ENCODE measurements at places on chromosomes 12 and 14.

- no peak for DNase-seq
Observed at GRCh38 chr12:80761838-80762237, 45.1 kb downstream of the MYF5 start.

DNA sequence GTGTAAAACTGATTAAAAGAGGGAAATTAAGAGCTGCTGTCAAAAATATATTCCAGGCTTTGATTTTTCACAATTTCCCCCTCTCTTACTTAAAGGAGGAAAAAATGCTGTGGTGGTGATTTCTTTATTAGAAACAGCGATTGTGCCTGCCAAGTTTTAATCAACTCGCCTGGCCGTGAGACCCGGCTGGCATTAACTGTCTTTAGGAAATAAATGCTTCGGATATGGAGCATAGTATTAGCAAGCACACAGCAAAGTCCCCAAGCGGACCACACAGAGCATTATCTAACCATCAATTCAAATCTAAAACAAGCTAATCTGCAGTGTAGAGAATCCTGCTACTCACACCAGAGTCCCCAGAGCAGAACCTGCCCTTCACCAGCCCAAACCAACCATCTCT lies 457.1 kb downstream of the TMEM132D start:
- DNase-seq, result no peak

DNA sequence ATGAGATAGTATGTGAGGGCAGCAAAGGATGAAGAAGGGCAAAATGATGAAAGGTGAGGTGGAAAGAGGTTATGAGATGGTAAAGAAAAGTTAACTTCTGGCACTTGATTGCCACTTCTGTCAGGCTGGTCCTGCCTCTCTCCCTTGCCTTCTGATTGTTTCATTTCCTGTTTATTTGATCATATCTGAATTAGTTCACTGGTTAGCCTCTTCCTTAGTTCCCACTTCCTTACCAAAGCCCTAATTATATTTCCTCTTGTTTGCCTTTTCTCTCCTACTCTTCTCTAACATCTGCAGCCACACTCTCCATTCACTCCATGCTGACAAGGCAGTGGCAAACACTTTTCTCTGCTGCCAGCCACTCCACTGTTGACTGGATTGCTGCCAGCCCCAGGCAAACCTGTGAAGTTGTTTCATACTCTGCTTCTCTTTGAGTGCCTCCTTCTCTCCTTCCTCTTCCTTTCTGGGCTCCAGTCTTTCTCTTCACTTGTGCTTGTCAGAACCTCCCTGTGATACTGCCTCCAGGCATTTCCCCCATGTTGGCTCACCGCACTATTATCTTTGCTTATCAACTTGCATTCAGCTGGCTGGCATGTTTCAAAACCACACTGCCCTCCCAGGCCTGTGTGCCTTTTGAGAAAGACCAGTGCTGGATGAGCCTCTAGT lies 8.1 kb downstream of the PNP start:
- DNase-seq, result no peak

GRCh38 chr12:34051486-34051885 lies 29.2 kb downstream of the ALG10 start:
- no peak for DNase-seq

- DNase-seq, result no peak
Observed at GRCh38 chr12:85805654-85806053, 30.6 kb downstream of the RASSF9 start.

DNA sequence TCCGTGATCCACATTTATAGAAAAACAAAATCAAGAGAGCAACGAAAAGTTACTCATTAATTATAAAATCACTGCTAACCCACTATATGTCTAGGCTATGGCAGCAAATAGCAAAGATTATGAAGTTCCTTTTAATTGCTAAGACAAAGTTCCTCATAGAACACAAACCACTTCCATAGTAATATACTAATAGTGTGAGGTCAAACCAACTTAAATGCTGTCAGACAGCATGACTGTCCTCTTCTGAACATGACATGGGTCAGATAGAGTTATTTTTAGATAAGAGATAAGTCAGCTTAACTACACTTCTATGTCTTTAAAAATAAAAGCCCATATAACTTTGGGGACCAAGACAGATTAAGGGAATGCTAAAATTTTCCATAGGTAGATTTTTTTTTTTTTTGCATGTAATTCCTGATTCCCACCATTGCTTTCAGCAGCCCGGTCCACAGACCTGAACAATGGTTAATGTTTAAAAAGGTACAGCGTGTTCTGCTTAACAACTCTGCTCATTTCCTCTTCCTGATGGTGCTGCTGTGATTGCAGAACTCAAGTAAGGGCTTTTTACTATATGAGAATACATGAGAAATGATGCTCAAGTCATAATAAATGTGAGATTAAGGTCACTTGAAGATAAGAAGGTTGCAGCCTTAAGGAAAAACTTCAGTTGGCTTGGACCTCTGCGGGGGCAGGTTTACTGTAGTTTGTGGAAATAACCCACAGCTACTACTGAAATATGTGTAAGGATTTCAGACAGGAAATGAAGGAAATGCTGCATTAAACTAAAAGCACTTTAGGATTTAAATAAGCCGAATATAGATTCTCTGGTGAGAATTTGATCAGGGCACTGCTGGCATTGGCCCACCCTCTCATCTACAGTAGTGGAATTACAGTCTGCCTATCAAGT lies 37.7 kb upstream of the DUSP6 start:
- DNase-seq, result no peak

DNA sequence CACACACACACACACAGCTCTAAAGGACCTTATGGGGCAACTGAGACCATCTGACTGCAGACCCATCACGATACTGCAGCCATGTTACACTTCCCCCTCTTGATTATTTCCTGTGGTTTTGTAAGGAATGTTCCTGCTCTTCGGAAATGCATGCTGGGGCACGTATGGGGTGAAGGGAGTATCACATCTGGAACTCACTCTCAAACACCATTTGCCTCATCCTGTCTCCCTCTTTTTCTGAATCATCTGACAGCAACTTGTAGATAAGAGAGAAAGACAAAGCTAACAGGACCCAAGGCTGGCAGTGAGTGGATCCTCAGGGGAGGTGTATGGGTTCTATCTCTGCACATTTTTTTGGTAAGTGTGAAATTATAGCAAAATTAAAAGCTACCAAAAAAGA lies 50.3 kb downstream of the RIMBP2 start:
- DNase-seq, result no peak

GRCh38 chr14:71361336-71361735 lies 454.1 kb downstream of the PCNX1 start:
- DNase-seq, result no peak

DNA sequence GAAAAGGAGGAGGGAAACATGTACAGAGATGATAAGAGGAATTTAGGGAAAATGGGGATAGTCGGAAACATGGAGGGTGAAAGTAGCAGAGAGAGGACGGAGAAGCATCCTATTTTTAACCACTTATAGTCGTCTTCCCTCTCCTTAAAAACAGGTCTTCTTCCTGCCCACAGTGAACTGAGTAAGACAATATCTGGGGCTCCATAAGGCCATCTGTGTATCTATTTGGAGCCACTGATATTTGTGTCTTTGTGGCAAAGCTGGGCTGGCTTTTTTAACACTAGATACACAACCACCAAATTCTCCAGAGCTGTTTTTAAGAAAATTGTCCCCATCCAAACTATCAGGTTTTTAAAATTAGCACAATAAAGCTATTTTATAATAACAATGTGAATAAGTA lies 109.5 kb upstream of the RAP1B start:
- no peak for DNase-seq

DNA sequence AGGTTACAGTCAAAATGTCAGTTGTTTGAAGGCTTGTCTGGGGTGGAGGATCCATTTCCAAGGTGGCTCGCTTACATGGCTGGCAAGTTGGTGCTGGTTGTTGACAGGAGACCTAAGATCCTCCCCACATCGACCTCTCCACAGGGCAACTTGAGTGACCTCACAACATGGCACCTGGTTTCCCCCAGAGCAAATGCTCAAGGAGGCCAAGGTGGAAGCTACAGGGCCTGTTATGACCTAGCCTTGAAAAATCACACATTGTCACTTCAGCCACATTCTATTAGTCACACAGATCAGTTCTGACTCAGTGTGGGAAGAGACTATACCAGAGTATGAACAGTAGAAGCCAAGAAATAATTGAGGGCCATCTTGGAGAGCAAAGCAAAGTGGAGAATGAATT lies 11.3 kb upstream of the GNG2 start:
- DNase-seq, result no peak

DNA sequence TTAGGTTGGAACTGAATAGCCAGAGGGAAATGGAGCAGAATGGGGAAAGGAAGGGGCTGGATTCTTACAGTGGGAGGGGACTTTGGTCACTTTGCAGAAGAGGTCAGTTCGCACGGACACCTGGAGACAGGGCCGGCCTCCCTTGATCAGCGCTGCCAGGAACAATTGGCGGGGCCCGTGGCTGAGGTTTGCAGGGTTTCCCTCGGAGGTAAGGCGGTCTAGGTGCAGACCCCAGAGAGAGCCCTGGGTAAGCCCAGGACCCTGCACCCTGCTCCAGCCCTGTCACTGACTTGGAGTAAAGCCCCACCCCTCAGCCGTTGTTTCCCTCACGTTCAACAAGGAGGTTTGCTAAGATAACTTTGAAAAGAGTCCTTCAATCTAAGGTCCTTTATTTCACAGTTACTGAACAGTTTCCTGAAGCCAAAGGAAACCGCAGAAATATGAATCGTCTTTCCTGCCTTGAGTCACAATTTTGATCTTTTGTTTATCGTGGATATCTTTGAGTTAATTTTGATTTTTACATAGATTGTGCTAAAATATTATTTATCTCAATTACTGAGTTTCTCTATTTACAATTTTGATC lies 231.4 kb upstream of the RTL1 start:
- no peak for DNase-seq

Data from thoracic aorta (tissue), 2 donors.